ENCODE measurements at places on chromosomes 3 and 15.

DNA sequence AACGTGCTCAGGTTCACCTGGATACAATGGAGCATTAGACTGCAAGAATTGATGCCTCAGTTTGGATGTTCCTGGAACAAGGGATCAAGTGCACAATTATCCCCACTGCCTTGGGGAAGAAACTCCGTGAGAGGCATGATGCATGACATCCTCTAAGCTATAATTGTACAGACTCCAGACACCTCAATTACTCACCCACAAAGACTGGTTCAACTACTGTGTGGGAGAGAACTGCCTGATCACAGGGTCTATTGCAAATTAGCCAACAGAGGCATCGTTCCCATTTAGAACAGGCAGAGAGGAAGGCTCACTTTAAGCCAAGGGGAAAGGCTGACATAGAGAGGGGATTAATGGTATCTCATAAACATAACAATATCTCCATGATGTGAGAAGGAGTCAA lies 43.5 kb downstream of the ARRDC4 start:
- DNase-seq: no peak

DNA sequence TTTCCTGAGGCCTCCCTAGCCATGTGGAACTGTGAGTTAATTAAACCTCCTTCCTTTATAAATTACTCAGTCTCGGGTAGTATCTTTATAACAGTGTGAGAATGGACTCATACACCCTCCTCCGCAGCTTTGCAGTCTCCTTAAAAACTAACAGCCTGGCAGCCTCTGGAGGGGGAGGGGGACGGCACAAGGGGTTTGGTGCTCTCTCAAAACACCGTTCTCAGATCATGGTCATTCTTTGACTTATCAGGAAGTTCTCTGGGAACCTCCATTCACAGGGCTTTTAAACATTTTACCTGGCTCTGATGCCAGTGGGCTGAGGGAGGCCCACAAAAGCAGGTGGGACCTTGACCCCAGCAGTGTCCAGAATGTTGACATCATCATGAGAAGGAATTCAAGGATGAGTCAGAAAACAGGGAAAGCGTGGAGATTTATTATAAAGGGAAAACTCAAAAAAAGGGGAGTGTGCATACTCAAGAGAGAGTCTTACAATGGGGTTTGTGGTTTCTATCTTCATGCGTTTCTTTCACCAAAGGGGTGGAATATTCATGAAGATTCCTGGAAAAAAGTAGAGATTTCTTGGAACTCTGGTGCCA lies 43.9 kb downstream of the ONECUT1 start:
- DNase-seq: no peak

- no peak for DNase-seq
Observed at GRCh38 chr15:92393071-92393979, at the start of gene ST8SIA2. ST8SIA2 (plus strand) TSS chr15:92393881; CDS start chr15:92394065, 184 bp downstream.

- DNase-seq: no peak
Observed at GRCh38 chr3:47867451-47868044, 64.6 kb downstream of the DHX30 start.

- DNase-seq: no peak
Observed at GRCh38 chr3:138195481-138195880, 8.4 kb downstream of the ARMC8 start.

DNA sequence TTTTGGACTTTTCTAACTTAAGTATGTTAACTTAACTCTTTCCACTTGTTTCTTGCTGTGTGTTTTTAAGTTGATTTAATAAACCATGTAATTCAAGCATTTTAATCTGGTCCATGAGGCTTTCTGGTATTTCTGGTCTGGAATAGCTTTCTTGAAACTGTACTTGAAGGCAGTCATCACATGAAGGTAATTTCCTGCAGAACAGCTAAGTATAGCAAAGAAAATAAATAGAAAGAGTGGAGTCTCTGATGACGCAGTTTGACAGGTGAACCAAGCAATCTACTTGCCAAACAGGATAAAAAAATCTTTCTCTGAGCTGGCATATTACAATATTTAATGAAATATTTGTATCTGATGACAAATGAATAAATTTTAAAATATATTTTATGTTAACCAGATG lies 74.9 kb downstream of the BTLA start:
- DNase-seq: no peak

DNA sequence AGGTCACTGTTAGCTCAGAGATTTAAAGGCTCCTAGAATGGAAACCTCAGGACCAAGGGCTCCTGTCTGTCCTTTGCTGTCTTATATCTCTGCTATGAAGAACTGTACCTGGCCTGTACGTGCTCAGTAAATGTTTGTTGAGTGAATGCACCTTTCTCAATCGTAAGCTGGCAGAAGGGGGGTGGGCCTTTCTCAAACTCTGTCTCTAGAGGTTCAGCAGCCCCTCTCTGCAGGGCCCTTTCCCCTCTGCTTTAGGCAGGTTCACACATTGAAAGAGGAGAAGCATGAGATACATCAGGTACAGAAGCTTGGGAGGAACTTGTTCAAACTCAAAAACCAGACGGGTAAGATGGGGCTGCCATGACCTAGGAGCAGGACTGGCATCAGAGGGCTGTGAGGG lies 155.6 kb downstream of the GOLGA6L4 start:
- DNase-seq: no peak

DNA sequence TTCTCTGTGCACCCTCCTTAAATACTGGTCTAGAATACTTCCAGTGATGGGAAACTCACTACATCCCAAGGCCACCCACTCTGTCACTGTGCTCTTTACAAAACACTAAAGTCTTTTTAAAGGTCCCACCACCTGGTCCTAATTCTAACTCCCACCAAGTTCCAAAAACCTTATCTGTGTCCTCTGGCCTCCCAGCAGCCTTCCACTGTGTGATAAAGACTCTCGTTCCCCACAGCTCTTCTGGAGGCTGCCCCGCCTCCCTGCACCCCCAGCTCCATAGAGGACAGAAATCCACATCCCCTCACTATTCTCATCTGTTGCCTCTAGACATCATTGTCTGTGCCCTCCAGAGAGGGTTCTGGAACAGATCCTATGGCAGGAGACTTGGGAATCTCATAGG lies 276.4 kb downstream of the FAM43A start:
- DNase-seq: no peak

- DNase-seq: no peak
Observed at GRCh38 chr3:131856171-131856570, 178.6 kb downstream of the CPNE4 start.

- DNase-seq: no peak
Observed at GRCh38 chr3:53892286-53892637, 603 bp upstream of the SELENOK start.

GRCh38 chr3:63030666-63031065 lies 155.4 kb upstream of the CADPS start:
- no peak for DNase-seq

GRCh38 chr15:101439920-101440319 lies 49.6 kb downstream of the PCSK6 start:
- DNase-seq: no peak

GRCh38 chr3:7410782-7411181 lies 549.9 kb downstream of the GRM7 start:
- DNase-seq: no peak

DNA sequence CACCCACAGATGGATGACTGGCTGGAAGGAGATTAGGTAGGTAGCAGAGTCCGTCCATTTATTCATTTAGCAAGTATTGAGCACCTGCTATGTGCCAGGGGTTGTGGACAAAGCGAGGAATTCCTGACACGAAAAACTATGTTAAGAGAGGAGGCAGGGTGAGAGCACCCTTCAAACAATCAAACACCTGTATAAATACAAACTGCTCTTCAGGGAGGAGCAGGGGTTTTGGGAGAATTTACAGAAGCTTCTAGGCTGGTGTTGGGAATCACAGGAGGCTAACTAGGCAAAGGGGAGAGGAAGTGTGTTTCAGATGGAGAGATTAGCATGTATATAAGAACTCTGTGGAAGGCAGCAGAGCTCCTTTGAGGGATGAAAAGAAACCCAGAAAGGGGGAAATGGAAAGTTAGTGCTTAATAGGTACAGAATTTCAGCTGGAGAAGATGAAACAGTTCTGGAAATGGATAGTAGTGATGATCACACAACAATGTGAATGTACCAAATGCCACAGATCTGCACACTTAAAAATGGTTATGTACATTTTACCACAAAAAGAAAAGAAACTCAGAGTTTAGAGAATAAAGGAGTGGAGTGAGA lies 805 bp upstream of the SEC22C start:
- DNase-seq: no peak

DNA sequence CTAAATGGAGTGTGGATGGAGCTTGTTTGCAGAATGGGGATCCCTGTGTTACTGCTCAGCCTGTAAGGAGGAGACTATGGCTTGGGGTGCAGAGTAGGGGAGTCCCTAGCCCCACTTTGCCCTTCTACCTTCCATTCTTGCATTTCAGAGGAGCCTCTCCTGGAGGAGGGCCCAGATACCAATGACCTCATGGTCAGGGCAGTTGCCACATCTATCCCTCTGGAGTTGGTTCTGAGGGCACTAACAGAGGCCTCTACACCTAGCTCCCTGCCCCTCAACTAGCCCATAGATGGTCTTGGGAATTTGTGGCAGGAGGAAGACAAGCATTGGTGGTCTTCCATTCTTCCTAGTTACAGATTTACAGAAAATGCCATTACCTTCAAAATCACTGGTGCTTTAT lies 6.1 kb downstream of the SKOR1 start:
- DNase-seq: no peak

- DNase-seq: no peak
Observed at GRCh38 chr3:42711491-42712343, 9.1 kb upstream of the HHATL start.

DNA sequence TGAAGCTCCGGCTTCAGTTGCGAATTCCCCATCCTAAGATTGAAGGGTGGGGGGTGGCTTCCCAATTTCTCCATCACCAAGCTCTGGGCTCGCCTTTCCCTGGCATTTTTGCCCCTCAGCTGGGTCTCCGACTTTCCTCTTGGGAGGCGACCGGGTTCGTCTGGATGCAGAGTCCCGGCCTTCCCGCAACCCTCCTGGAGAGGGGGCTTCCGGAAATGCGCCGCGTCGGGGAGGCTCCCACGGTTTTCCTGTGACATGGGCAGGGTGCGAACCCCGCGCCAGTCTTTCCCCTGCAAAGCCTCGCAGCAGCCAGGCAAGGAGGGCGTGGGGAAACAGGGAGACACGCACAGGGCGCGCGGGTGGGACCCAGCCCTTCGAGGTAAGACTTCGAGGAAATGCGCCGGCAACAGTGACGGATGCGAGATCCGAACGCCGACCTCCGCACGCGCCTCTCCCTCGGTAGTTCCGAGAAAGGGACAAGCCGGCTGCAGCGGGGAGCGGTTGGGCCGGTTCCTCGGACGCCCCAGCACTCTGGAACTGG lies 466 bp upstream of the HCN4 start:
- DNase-seq: no peak

GRCh38 chr3:49721896-49722781 lies 1.6 kb downstream of the GMPPB start:
- DNase-seq: no peak

- DNase-seq: no peak
Observed at GRCh38 chr15:93570527-93570926, 481.5 kb upstream of the RGMA start.

- DNase-seq: no peak
Observed at GRCh38 chr3:50662408-50662807, 12.3 kb upstream of the DOCK3 start.

Data from mesenchymal stem cell (in vitro differentiated cells and primary cell).